BJ (cell line): ENCODE measurements at places on chromosomes 11 and 22.

GRCh38 chr11:10267821-10268220 lies 26.2 kb downstream of the SBF2 start:
- peak; percentile 21 for DNase-seq

DNA sequence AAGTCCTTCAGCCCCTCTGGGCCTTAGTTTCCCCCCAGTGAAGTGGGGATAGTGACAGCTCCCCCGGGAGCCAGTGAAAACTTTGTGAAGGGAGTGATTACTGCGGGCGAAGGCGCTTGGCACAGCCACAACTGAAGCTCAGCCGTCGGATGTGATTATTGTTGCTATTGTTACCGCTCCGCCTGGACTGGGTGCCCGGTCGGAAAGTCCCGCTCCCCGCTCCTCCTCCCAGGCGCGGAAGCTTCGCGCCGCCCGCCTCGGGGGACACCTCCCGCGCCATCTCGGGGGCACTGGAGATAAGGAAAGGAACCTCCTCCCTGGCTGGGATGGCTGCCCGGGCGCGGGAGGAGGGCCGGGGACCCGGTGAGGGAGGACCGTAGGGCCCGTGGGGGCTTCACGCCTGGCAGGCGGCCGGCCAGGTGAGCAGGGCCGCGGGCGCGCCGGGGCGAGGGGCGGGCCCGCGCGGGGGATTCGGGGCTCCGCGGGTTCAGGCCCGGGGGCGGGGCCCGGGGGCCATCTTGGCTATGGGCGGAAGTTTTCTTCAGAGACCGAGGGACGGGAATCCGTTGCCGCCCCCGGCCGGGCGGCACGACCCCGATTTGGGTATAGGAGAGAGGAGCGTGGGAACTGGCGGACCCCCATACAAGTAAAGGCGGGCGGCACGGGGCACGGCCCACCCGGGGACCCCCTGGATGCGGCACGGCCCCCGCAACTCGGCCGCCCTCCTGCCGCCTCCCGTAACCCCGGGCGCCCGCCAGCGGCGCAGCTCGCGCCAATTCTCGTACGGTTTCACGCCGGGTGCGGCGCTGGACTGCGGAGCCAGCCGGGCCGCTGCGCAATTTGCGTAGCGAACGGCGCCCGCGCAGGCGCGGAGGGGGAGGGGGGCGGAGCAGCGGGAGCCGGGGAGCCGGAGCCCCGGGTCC lies at the start of gene GPR137:
Gene GPR137, plus strand, starts transcription at position 887 of the 923 bp plus-strand sequence. CDS start 677 bp downstream, outside the sequence.
- no peak for DNase-seq

- DNase-seq = no peak
These were observed 1.5 kb downstream of the ZNRF3 start for GRCh38 chr22:28884747-28885350.

- DNase-seq = no peak
These were observed 166.0 kb upstream of the RASSF10 start for GRCh38 chr11:12842933-12843636.

- no peak for DNase-seq
These were observed 8.9 kb downstream of the RDX start for GRCh38 chr11:110287537-110287936.

- DNase-seq = no peak
These were observed 579 bp upstream of the SLC5A4 start for GRCh38 chr22:32255726-32256125.

- no peak for DNase-seq
These were observed 38.4 kb upstream of the A4GALT start for GRCh38 chr22:42758931-42759629.

DNA sequence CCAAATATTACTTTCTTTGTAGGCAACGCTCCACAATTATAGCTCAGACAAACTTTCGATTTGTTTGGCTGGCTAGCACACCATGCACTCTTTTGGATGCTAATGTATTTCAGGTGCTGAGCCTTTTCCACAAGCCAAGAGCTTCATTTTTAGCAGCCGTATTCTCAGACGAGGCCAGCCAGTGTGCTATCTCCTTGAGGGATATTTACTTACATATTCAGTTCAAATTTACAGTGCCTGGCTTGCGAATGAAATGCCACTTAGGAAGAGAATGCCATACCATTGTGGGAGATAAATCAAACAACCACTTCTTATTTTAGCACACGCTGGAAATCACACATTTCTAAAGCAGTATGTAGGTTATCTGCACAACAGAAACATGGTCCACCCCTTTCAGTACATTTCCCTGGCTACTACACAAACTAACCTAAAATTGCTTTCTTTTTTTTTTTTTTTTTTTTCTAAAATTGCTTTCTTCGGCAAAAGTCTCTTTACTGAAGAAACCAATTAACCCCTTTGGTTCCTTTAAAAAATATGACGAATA lies 236.9 kb downstream of the CADM1 start:
- no peak for DNase-seq

DNA sequence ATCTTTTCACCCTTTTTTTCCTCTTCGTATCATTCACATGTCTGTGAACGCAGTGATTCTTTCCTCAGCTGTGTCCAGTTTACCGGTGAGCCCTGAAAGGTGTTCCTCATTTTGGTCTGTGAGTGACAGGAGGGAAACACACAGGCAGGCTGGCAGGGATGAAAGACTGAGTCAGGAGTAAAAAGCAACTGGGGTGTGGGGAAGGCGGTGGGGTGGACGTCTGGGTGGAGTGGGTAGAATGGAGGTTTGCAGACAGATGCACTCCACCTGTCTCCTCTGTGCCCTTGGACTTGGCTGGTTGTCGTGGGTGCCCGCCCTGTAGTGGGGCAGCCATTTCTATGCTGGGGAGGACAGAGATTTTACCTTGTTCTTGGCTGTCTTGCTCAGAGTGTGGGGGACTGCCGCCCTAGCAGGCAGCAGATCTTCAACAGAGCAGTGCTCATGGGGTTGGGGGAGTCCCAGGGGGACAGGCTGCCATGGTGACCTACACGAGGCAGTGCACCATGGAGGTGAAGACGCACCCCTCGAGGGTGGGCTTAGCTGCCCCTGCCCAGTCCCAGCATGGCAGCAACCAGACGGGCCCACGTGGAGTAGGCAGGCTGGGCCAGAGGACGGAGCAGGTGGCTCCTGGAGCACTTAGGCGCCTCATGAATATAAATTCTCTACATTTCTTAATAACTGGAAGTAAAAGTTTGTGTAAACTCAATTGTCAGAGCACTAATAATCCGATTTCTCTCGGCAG lies 603.7 kb downstream of the TBC1D22A start:
- DNase-seq = no peak

DNA sequence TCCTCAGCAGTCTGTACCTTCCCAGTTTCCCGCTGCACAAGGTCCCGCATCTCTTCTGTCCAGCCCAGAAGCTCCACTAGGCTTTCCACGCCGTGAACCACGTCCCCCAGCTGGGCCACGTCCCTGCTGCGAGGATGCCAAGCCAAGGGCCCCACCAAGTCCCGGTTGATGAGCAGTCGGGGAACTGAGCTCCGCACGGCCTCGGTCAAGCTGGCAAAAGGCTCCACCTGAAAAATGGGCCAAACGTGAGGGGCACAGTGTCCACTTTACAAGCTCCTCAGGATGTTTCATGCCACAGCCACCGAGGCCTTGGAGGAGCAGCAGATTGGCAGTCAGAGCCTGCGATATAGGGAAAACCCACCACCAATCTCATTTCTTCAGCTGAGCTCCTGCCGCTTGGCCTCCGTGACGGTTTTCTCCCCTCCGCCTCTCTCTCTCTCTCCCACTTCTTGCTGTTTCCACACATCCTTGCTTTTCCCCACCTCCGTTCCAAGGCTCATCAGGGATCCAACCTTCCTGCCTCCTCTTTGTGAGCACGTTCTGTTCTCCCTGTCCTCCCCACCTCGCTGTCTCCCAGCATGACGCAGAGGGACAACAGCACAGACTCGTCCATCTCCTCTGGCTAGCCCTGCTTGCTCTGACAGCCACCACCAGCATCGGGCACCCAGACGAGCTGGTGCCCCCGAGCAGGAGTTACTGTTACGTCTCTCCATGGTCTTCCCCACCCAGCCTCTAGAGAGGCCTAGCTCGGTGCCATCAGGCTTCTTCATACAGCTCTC lies 11.5 kb downstream of the RIC8A start:
- DNase-seq = no peak

DNA sequence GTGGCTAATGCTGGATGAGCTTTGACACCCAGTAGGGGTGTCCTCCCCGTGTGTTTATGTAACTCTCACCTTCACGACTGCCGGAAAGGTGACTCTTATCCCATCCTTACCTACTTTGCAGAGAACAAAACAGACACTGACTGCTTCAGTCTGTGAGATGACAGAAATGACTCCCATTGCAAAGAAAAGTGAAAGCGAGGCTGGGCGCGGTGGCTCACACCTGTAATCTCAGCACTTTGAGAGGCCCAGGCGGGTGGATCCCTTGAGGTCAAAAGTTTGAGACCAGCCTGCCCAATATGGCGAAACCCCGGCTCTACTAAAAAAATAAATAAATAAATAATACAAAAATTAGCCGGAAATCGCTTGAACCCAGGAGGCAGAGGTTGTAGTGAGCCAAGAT lies 106.4 kb upstream of the ANO1 start:
- no peak for DNase-seq

DNA sequence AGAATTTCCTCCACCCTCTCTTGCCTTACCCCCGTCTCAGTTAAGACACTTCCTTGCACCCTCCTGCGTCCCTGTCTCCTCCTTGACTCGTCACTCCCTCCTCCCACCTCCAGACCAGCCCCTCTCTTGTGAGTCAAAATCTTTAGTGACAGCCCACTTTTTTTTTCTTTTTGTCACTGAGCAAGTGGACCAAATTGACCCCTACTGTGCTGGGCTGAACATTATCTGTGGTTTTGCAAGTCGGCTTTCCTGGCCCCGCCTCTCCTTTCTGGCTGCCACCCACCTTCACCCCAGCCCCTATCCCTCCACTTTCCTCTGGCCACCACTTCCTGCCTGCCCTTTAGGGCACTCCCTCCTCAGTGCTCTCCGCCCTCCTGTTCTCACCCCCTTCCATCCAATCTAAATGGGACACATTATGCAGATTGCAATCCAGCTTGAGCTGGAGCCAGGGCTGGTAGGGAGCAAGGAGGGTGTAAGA lies at the start of gene APLNR:
Gene APLNR, minus strand, starts transcription at position 47 of the 478 bp plus-strand sequence. CDS start 246 bp downstream, outside the sequence.
- no peak for DNase-seq

DNA sequence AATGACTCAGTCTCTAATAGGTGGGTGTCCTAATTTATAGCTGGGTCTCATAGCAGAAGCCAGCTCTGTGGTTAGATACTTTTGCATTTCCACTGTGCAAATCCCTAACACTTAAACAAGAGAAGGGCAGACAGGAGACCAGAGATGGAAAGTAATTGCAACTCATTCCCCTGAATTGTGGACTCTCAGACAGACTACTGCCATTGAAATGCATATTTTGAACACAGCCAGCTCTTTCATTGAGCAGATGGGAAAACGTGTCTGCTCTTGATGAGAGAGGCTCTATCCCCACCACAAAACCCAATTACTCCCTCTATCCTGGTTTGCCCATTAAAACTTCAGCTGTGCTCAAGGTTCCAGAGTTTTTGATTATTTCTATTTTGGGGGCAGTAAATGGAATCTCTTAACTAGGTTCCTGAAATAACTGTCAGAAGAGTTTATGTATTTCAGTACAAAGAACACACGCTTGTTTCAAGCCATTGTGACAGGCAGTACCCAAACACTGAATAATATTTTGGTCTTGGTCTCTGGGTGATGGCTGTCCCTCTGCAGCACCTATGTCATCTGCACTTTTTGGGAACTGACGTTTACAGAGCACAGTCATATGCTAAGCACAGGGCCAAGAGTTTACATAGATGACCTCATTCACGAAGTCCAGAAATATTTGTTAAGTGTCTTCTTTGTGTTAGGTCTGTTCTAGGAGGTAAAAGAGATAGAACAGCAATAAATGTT lies 41.7 kb downstream of the FAM227A start:
- DNase-seq = no peak

GRCh38 chr11:1036931-1037330 lies 413 bp upstream of the MUC6 start:
- no peak for DNase-seq

- DNase-seq = no peak
These were observed 44.9 kb upstream of the DAGLA start for GRCh38 chr11:61635304-61635703.

DNA sequence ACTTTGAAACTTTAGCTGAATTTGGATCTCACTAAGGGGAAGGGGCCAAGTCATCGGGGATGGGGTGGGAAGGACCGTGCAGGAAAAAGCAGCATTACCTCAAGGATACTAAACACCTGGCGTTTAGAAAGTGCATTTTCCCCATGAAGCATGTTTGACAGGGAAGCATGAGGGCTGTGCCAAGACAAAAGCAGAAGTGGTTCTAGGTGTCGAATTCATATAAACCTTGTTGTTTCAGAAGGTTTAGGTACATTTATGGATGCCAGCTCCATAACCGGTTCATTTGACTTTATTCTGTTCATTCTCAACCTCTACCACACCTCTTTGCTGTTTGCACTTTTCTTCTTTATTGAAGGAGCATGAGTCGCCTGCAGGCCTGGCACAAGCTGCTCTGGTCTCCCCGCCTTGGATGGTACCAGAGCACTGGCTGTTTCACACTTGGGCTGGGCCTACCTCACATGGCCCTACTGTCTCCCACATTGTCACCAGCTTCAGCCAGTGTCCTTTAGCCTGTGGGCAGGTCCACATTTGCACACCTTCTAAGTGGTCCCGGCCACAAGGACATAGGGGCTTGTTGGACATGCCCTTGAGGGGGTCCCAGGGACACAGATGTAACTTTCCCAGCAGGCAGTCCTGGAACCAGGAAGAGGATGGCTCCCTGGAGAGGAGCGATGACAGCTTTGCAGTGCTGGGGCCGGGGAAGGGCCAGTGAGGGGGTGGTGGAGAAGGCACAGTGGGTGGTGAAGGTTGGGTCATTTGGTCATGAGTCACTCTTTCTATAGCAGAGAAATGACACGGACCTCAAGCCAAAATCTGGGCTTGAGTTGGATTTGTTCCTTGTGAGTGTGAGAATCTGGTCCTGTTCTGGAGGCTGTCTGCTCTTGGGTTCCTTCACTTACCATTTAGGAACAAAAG lies 3.2 kb upstream of the ST14 start:
- DNase-seq = no peak

DNA sequence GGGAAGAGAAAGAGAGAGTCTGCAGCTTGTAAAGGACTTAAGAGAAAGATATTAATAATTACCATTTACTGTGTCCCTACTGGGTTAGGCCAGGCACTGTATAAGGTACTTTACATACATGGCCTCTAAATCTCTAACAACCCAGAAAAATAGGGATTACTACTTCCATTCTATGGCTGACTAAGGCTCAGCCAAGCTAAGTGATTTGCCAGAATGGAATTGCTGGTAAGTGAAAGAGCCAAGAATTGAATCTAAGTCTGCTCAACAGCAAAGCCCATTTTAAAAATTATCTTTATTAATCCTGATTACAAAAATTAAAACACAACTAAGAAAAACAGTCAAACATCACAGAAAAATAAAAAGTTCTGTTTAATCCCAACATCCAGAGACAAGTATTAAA lies 21.4 kb downstream of the XRRA1 start:
- no peak for DNase-seq

GRCh38 chr11:34382532-34383276 lies 24.9 kb upstream of the ABTB2 start:
- no peak for DNase-seq
